ENCODE measurements at places on chromosomes 3 and 15.

GRCh38 chr3:13081603-13082360 lies 8.6 kb upstream of the IQSEC1 start:
- DNase-seq, result no peak

DNA sequence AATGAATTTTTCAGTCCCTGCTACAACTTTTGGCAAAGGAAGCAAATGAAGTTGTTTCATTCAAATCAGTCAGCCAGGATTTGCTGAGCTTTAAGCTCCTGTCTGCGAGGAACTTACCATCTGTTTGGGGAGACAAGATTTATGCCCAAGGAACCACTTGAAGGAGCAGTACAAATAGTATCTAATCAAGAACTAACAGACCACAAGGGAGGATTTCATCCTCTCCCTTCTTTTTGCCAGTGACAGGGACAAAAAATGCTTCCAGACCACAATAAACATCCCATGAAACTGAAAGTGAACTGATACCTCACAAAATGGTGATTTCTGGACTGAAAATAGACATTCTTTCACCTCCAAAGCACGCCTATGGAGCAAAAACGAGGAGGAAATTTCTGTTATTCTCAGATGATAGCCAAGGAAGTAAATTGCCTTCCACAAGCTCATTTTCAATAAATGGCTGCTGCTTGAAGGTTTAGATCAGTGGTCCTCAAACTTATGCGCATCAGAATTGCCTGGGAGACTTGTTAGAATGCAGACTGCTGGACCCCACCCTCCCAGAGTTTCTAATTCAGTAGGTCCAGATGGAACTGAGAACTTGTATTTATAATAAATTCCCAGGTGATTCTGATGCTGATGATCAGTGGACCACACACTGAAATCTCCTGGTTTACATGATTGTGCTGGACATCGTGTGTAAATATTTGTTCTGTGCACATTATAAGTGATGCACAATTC lies 202.4 kb upstream of the GADL1 start:
- no peak for DNase-seq

DNA sequence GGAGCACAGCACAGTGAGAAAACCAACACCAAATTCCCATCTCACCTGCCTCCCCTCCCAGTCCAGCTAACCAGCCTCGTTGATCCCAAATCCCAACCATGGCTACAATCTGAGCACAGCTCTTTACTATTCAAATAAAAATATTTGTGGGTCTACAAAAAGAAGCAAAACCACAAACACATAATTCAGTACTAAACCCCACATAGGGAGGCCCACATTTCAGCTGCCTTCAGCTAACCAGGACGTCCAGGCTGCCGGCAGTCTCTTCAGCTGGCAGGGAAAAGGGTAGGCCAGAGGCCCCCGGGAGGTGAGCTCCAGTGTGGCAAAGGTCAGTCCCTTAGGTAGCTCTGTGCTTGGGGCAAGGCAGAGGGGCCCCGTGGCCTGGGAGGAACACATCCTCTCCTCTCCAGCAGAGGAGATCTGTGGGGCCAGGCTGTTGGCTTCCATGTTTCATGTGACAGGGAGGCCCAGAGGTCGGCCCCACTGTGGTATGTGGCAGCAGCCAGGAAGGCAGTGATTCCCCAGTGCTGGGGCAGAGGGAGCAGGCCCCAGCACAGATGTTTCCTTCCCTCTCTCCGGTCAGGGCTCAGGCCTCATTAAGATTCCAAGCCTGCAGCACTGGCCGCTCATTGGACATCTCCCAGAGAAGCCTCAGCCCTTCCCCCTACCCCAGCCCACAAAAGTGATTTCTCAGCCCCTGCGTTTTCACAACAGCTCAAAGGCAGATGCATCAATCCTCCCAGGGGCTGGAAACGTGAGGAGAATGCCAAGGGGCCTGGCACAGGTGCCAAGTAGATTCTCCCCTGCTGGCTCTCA lies 381.4 kb downstream of the NTRK3 start:
- no peak for DNase-seq

DNA sequence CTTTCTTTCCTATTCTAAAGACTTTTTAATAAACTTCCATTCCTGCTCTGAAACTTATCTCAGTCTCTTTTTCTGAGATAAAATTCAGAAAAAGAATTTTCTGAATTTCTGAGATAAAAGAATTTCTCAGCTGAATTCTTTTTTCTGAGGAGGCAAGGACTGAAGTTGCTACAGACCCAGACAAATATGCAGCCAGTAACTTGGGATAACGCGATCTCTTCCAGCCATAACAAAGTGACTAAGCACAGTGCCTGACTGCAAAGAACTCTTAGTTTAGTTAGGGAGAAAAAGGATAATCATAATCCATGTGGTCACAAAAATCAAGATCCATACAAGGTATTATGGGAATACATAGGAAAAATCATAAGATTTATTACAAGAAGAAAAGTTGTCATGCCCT lies 222.0 kb upstream of the GAP43 start:
- DNase-seq, result no peak

DNA sequence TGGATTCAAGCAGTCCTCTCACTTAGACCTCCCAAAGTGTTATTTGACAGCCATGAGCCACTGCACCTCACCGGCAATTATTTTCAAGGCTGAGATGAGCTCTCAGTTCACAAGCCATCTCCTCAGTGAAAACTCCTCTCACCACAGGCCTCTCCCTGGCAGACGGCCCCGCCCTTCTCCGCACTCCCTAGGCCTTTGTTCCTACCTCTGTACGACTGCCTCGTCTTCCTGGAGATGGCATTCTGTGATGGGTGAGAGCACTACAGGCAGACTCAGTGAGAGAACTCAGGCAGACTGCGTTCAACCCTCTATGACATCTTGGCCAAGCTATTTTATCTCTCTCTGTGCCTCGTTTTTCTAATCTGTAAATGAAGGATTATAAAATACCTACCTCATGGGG lies 67.0 kb upstream of the TPM1 start:
- DNase-seq, result no peak

- DNase-seq, result no peak
These were observed 239.1 kb downstream of the CBLB start for GRCh38 chr3:105629718-105630117.

DNA sequence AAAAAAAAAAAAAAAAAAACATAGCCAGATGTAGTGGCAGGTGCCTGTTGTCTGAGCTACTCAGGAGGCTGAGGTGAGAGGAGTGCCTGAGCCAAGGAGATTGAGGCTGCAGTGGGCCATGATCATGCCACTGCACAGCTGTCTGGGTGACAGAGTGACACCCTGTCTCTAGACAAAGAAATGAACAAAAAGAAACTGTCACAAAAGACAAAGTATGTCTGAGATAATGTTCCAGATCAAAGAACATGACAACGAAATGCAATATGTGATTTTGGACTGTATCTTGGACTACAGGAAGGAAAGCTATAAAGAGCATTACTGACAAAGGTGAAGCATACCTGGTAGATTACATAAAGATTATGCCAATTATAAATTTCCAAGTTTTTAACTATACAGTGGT lies 862.8 kb downstream of the ROBO2 start:
- DNase-seq, result no peak

DNA sequence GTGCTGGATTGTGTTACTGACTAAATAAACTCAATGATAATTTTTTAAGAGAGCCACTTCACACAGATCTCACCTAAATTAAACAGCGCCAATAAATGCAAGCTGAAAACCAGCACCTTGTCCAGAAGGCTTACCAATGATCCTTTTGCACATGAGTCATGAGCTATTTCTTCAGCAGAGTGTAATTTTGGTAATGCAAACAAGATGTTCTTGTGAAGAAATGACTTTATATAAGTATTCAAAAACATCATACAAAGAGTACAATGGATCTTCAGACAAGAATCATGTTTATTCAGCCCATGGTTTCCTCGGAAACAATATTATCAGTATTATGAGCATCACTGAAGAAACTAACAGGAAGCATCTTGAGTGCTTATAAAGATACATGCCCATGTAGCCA lies 263.8 kb upstream of the UBE2E2 start:
- no peak for DNase-seq

DNA sequence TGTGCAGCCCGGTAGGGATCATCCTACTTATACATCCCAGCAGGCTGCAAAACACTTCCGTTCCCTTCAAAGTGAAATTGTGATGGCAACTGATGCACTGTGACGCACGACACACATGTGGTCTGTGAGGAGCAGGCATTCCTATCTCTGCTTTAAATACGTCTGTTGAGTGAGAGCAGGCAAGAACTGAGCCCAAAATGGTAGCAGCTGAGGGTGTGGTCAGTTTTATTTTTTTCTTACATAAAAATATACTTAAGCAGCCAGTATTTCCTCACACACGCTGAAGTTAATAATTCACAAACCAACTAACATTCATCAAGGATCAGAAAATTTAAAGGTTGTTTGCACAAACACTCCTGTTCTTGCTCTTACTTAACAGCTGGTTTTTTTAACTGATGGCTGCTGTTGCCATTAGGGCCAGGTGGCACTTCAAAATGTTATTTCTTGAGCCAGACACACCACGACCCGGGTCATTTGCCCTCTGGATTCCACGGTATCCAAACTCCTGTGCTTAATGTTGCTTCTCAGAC lies 23.9 kb downstream of the LRIG1 start:
- no peak for DNase-seq

GRCh38 chr3:49300595-49300994 lies 23.6 kb upstream of the C3orf62 start:
- no peak for DNase-seq

GRCh38 chr3:71857956-71858355 lies 73.0 kb upstream of the PROK2 start:
- DNase-seq, result no peak

Data from LoVo (cell line).